Uterus (tissue), 4 donors: ENCODE measurements at places on chromosomes 16 and 17. TPM values are rescaled to one million over a fixed set of nuclear protein-coding genes. Genes with fewer than 3 reads are reported as not detected.

DNA sequence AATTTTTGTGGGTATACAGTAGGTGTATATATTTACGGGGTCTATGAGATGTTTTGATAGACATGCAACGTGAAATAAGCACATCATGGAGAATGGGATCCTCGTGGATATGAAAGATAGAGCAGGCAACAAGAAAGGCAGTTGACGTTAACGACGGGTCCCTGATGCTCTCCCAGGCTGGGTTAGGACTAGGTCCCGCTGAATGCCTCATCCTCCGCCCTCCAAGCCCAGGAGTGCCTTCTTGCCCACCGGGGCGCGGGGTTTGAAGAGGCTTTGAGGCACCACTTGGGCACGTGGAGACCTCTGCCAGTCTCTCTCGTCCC lies 9.5 kb upstream of the ZFP90 start:
- no peak for DNase-seq
- peak overlapping the region; percentile 33 for H3K27ac ChIP-seq
- H3K27me3 ChIP-seq, result no peaks in the 10 kb centered on the region
- peaks cover 8% of the 10 kb centered on the region for H3K4me1 ChIP-seq
- H3K4me3 ChIP-seq, result peak overlapping the region; percentile 62
- no peaks in the 10 kb centered on the region for H3K36me3 ChIP-seq

DNA sequence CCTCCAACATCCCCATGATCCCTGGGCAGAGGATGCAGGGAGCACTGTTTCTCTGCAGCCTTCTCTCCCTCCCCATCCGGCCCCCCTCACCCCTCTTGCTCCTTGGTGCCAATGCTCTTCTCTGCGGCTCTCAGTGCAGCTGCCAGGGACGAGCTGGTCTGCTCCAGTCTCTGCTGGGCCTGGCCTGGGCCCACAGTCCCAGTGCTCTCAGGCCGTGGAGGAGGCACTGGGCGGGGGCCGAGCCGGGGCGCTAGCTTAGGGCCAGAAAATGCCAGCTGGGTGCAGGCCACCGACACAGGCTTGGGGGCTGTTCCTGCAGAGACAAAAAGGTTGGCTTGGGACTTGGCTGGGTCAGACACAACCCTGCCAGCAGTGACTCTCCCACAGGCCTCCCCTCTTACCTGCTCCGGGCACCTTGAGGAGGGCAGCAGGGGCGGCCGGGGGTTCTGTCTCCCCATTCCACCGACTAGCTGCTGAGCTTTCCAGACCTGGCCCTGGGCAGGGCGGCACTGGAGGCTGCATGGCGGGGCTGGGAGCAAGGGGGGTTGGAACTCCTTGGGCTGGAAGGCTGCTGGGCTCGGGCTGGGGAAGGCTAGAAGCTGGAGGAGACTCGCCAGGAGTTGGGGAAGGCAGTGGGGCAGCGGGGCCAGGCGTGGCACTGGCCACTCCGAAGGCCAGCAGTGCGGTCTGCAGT lies 13.8 kb downstream of the CASKIN2 start:
- no peaks in the 10 kb centered on the region for H3K4me1 ChIP-seq
- DNase-seq, result no peak
- peak overlapping the region; percentile 28 for H3K27ac ChIP-seq
- no peaks in the 10 kb centered on the region for H3K36me3 ChIP-seq
- no peaks in the 10 kb centered on the region for H3K27me3 ChIP-seq
- no peak overlapping the region for H3K4me3 ChIP-seq

DNA sequence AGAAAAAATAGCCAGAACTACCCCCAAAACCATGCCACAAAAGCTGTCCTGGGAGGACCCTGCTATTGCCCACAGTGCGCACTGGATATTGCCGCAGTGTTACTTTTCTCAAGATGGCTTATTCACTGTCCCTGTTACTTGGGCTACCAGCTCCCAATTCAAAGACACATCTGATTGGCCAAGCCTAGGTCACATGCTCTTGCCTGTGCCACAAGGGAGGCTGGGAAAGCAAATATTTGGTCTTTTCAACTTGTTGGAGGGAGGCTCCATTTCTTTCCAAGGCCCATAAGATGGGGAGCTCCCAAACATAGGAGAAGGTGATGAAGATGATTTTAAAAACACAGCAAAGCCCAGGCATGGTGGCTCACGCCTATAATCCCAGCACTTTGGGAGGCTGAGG lies 257.0 kb downstream of the SHISA9 start:
- H3K27ac ChIP-seq, result no peak overlapping the region
- no peaks in the 10 kb centered on the region for H3K27me3 ChIP-seq
- H3K4me3 ChIP-seq, result no peak overlapping the region
- no peak for DNase-seq
- no peaks in the 10 kb centered on the region for H3K36me3 ChIP-seq

The KLHL10 gene
- 1.2 TPM for total RNA-seq

The FKBP10 gene
- 226 TPM for total RNA-seq

The STX1B gene
- total RNA-seq, result 2.6 TPM
